ENCODE measurements at places on chromosomes 2 and 18.

- no peak for DNase-seq
Observed at GRCh38 chr2:236705295-236706105, 135.9 kb downstream of the ACKR3 start.

- no peak for DNase-seq
Observed at GRCh38 chr2:196500686-196501431, 138.7 kb upstream of the CCDC150 start.

GRCh38 chr18:9106094-9106493 is 3.6 kb downstream of the NDUFV2 start:
- no peak for DNase-seq

DNA sequence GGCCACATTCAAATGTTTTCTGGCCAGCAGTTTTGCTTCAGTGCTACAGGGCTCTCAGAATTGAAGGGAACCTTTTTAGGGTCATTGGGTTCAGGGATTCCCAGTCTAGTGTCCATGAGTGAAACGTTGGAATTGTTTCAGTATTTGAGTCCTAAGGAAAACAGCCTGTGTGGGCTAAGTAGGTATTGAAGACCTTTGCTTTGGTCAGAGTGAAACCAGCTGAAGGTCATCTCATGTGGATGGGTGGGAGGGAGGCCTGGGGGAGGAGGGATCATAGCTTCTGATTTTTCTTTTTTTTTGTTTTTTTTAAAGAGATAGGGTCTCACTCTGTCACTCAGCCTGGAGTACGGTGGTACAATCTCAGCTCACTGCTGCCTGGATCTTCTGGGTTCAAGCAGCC is 20.2 kb downstream of the B3GNT2 start:
- DNase-seq, result no peak

GRCh38 chr18:24934258-24934932 is 417.6 kb downstream of the ZNF521 start:
- DNase-seq, result no peak

- DNase-seq, result no peak
Observed at GRCh38 chr2:140696449-140696848, 1434.4 kb downstream of the LRP1B start.

GRCh38 chr18:49274188-49274714 is 186.2 kb downstream of the DYM start:
- DNase-seq, result no peak

GRCh38 chr18:70110678-70111077 is 94.8 kb downstream of the RTTN start:
- no peak for DNase-seq

- DNase-seq, result peak; percentile 52
Observed at GRCh38 chr2:100142393-100142792, at the start of gene AFF3. TSS of gene AFF3 (minus strand) at chr2:100142590. CDS start at chr2:100104454, 38,136 bp downstream.

DNA sequence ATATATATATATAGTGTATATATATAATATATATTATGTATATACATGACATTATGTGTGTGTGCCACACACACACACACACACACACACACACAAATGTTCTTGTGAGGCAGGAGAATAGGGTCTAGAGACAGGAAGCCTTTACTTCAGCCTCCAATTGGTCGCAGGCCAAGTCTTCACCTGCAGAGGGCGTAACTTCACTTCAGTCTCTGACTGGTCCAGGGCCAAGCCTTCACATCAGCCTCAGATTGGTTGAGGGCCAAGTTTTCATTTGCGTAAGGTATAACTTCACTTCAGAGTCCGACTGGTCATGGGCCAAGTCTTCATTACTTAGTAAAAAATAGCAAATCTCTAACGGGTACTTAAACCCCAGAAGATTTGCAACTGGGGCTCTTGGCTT is 13.2 kb upstream of the SS18 start:
- DNase-seq, result peak; percentile 19

Data from stimulated activated CD8-positive, alpha-beta memory T cell treated with anti-CD3 and anti-CD28 coated beads, Interleukin-15, amount 100 ng/mL, for 48 hours (primary cell).